ENCODE measurements at places on chromosomes 16 and 17. TPM values are rescaled to one million over a fixed set of nuclear protein-coding genes. Genes with fewer than 3 reads are reported as not detected.

Gene TAT
- not detected for total RNA-seq

Gene CLEC19A
- total RNA-seq: not detected

Gene CHST4
- not detected for total RNA-seq

Gene CDYL2
- 27.3 TPM for total RNA-seq

Gene NPIPB13
- total RNA-seq: 20.5 TPM

Gene KRTAP2-3
- 0.28 TPM for total RNA-seq

Gene KCTD19
- 0.31 TPM for total RNA-seq

Gene FBXL20
- 16.1 TPM for total RNA-seq

Gene SLC6A2
- total RNA-seq: 0.09 TPM

Gene SYNRG
- 47.0 TPM for total RNA-seq

Gene SSTR5
- total RNA-seq: 6.7 TPM

Gene ANKRD40CL
- total RNA-seq: not detected

Gene METTL16
- total RNA-seq: 37.2 TPM

Gene MMP28
- total RNA-seq: 4.5 TPM

Gene MYL4
- total RNA-seq: not detected

Gene CCL1
- total RNA-seq: not detected

Gene G6PC1
- 0.16 TPM for total RNA-seq

Gene EVPL
- 23.5 TPM for total RNA-seq

Gene PPP1R1B
- total RNA-seq: 31.1 TPM

Gene FZD2
- 4.7 TPM for total RNA-seq

Gene OTOP3
- total RNA-seq: not detected

Gene TMEM92
- total RNA-seq: 2.4 TPM
